ENCODE measurements at places on chromosomes 5 and 9.

GRCh38 chr5:23507278-23507685 lies at the start of gene PRDM9:
TSS of gene PRDM9 (plus strand) at chr5:23507609. CDS start at chr5:23509034, 1,425 bp downstream.
- DNase-seq = no peak

DNA sequence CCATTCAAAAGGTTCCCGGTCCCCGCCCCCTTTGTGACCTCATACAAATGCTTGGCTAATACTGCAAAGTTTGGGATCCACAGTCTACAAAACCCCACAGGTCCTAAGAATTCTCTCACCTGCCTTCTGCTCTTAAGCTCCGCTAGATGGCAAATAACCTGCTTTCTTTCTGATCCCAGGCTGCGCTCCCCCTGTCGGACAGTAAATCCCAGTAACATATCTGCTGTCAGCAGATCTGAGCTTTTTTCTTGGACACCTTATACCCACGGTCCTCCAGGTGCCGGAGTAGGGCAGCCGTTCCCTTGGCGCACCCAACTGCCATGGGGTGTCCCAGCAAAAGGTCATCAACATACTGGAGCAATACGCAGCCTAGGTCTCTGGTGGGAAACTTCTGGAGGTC lies 39.0 kb upstream of the PPP1R26 start:
- no peak for DNase-seq

DNA sequence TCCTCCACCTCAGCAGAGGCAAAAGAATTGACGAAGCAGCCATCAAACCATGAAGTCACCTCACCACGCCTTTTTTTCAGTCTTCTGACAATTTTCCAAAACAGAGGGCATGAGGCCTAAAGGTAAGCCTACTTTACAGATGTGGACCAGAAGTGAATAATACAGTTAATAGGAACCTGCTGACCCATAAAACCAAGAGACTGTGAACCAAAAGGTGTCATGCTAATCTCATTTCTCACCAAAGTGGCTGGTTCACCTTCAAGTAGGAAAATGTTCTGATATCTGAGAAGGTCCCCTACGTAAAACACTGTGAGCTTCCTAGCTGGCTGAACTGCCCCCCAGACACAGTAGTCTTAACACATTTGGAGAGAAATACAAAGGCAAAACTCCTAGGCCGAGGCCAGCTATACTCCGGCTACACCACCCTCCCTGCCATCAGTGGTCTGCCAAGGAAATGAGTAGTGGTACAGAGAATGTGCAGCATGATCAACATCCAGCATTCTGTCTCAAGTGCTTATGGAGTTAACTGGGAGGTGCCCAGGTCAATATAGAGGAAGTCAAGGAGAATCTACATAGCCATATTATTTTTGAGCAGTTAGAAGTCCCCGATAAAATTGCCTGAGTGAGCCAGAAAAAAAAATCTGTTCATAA lies 19.3 kb upstream of the F2RL2 start:
- DNase-seq = no peak

DNA sequence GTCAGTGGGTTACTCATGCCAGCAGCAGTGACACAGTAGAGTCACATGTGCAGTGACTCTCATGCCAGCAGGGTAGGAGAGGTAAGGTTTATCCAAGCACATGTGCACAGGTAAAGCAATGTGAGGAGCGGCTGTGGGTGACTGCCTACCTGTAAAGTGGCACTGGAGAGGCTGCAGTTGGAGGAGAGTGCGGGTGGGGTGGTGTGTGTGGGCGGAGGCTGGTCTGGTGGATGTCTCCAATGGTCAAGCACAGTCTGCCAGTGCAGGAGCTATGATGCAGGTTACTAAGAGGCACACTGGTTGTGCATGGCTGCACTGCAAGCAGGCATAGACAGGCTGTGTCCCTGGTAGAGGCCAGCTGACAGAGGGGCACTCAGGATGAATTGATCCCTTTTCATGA lies 588.2 kb upstream of the FTMT start:
- no peak for DNase-seq

DNA sequence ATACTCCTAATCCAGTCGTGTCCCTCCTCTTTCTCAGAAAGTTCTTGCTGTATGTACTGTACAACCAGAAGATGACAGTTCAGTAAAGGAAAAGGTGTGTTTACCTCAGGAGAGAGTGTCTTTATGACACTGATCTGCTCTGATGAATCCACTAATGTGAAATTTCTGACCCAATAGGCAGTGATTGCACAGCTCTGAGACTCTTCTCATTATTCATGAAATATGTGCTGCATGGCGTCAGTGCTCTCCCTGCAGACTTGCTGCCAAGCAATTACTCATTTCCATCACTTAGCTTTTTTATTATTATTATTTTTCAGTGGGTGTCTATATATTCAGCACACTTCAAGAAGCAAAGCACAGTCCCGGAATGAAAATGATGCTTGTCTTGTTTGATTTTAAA lies 389.0 kb downstream of the RASEF start:
- DNase-seq = no peak

DNA sequence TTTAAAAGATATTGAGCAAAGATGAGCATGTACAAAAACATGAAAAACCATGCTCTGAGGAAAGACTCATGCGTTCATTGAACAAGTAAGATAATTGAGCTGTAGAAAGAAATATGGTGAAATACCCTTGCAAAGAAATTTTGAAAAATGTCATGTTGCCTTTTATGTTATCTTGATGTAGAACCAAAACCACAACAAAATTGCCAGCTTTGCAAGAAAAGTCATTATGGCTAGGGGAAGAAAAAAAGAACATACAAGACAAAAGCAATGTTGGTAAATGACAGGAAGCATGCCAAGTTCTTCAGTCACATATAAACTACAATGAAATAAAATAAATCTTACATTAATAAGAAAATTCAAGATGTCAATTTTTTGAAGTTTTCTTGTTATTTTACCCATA lies 368.0 kb downstream of the IRX1 start:
- DNase-seq = no peak

DNA sequence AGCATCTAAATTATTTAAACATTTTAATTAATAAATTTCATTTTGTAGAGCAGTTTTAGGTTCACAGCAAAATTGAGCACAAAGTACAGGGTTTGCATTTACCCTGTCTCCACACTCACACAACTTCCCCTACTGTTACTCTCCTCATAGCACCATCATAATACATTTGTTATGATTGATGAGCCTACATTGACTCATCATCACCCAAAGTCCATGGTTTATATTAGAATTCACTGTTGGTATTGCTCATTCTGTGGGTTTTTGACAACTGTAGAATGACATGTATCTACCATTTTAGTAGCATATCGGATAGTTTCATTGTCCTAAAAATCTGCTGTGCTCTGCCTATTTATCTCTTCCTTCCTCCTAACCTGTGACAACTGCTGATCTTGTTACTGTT lies 411.1 kb upstream of the MPDZ start:
- no peak for DNase-seq

DNA sequence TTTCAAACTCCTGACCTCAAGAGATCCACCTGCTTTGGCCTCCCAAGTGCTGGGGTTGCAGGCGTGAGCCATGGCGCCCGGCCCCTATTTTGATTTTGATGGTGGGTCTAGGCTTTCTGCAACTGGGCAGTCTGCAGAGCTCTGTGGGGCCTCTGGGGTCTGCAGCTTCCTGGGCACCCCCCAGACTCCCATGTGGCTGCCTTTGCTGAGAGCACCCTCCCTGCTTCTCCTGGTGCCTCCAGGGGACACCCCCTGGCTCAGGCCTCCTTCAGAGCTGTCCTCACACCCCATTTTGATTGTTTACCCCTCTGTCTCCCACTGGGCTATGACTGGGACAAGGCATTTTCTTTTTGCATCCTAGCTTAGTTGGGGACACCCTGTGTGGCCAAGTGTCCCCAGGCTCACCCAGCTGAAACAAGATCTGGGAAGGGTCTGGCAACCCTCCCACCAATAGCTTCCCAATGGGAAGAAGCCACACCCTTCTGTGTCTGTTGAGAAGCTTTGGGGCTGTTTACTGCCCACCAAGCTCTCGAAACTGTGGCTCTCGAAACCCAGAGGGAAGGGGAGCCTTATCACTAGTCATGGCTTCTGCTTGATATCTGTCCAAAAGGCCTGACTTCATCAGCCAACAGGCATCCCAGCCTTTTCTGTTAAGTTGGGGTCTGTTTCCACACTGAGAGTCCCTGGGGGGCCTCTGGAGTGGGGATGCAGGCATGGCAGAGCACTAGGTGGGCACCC lies 204.4 kb upstream of the IER5L start:
- DNase-seq = no peak

GRCh38 chr9:17871213-17871890 lies 292.5 kb downstream of the SH3GL2 start:
- DNase-seq = no peak

- no peak for DNase-seq
Observed at GRCh38 chr5:67032921-67033664, 163.5 kb downstream of the CD180 start.

GRCh38 chr5:17918373-17919104 lies 284.3 kb downstream of the TAF11L14 start:
- no peak for DNase-seq

DNA sequence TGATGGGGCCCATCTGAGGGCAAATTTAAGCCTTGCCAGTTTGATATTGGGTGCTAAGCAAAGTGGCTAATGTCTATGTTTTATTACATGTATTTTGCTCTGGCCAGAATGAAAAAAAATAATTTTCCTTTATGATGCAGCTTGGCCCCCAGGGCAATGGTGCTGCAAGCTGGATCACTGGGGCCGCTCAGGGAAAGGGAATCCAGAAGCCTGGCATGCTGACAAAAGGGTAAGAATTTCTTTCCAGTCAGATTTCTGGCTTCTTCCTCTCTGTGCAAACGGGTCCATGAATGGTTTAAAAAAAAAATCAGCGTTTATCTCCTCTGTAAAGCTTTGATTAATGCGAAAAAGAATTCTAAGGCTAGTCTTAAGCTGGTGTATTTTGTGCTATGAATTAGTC lies 138.4 kb downstream of the MAPKAP1 start:
- no peak for DNase-seq

DNA sequence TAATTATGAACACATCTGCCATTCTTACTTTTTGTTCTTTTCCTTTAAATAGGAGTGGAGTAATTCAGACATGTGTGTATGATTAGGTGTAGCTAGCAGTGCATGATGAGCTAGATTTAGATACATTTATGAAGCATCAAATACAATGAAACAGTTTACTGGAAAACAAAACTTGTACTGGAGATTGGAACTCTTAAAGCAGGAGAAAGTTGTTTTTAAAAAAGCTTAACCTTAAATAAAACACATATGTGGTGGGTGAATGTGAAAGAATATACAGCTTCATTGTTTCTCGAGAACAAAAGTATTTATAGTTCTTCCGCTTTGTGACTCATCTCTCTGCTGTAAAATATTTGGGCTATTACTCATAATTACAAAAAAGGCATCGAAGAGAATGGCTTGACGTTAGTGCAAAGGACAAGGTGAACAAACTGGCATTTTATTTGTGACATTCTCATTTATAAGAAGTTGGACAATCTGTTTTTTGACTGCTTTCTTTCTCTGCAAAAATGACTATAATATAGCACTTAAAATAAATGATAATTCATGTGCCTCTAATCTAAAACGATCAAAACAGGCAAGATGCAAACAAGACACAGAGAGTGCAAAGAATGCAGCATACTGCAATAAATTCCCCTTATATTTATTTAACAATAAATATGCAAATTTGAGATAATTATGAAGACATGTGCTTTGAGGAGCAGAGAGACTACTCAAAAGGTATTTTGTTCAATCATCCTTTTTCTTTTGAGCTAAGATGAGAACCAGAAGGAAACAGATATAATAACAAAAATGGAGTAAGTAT lies 478.8 kb downstream of the CETN3 start:
- DNase-seq = no peak

GRCh38 chr9:15033316-15033715 lies 123.1 kb upstream of the FREM1 start:
- no peak for DNase-seq

DNA sequence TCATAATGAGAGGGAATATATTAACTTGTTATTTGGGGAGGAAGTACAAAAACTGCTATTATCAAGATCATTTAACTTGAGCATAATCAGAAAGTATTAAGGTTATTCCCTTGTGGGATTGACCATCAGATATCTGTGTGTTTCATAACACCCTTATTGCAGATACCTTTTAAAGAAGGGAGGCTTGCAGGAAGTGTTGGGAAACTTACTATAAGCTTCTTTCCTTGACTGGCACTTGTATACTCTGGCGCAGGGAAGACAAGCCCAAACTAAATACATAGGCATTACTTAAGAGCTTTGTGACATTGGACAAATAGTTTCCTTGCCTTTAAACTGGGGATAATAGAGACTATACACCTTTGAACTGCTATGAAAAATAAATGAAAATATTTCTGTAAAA lies 50.9 kb downstream of the PIK3R1 start:
- DNase-seq = no peak

- DNase-seq = no peak
Observed at GRCh38 chr5:144040615-144041305, 129.7 kb downstream of the YIPF5 start.

- DNase-seq = no peak
Observed at GRCh38 chr9:76902395-76902794, 3.5 kb downstream of the PRUNE2 start.

- no peak for DNase-seq
Observed at GRCh38 chr5:124154714-124155113, 591.7 kb downstream of the ZNF608 start.

- DNase-seq = no peak
Observed at GRCh38 chr5:163436515-163436914, 880 bp upstream of the CCNG1 start.

DNA sequence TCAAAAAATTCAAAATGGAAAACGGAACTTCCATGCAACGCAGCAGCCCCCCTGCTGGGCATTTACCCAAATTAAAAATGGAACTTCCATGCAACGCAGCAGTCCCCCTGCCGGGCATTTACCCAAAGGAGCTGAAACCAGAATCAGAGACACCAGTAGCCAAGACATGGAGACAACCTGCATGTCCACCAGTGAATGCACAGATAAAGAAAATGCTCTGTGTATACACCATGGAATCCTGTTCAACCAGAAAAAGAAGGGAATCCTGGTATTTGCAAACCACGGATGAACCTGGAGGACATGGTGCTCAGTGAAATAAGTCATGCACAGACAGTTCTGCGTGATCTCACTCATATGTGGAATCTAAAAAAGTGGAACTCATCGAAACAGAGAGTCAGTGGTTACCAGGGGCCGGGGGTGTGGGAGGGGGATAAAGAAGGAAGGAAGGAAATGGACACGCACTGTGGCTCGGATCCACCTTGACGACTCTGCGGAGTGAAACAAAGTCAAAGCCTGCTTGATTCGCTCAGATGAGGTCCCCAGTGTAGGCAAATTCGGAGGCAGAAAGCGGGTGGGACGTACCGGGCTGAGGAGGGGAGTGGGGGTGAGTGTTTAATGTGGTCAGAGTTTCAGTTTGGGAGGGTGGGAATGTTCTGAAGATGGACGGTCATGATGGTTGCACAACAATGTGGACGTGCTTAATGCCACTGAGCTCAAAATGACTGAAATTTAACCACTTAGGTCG lies 40.2 kb upstream of the EXOC3 start:
- no peak for DNase-seq

All from activated T-cell treated with anti-CD3 and anti-CD28 coated beads for 48 hours (primary cell).